ENCODE measurements at places on chromosomes 2 and 18. TPM values are rescaled to one million over a fixed set of nuclear protein-coding genes. Genes with fewer than 3 reads are reported as not detected.

Gene DNAJC5G
- total RNA-seq = not detected

Gene GKN2
- total RNA-seq = not detected

GRCh38 chr18:47321815-47322214 is 70.4 kb upstream of the SKOR2 start:
- no peaks in the 10 kb centered on the region for H3K36me3 ChIP-seq
- H3K4me1 ChIP-seq = no peaks in the 10 kb centered on the region
- H3K27ac ChIP-seq = no peak overlapping the region
- H3K27me3 ChIP-seq = peaks cover 3% of the 10 kb centered on the region

DNA sequence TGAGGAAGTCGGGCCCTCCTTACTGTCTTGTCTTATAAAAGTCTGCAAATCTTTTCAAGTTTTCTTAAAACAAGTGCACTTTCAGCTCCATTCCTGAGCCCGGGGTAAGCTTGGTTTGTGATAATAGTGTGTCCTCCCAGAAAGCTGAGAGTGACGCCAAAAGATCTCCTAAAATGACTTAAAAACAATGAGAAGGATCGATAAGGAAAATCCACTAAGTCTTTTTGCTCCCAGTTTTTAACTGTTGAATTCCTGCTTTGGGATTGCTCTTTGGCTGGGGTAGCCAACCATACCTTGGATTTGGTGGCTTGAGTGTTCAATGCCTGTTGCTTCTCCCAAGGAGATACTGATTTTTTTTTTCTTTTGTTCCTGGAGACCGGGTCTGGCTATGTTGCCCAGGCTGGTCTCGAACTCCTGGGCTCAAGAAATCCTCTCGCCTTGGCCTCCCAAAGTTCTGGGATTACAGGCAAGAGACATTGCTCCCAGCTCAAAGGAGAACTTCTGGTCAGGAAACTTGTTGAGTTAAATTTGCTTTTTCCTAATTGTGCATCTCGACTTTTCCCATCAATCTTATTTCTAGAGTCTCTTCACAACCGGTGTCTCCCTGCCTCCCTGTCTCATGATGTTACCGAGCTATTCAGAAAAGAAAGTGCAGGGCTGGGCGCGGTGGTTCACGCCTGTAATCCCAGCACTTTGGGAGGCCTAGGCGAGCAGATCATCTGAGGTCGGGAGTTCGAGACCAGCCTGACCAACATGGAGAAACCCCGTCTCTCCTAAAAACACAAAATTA is 3.0 kb downstream of the TGIF1 start:
- no peaks in the 10 kb centered on the region for H3K27me3 ChIP-seq
- peak overlapping the region; percentile 99 for H3K27ac ChIP-seq
- peaks cover 50% of the 10 kb centered on the region for H3K4me1 ChIP-seq
- no peaks in the 10 kb centered on the region for H3K36me3 ChIP-seq
- peak overlapping the region; percentile 56 for H3K4me3 ChIP-seq

- H3K4me1 ChIP-seq = peaks cover 4% of the 10 kb centered on the region
- H3K27ac ChIP-seq = no peak overlapping the region
- no peak overlapping the region for H3K4me3 ChIP-seq
- no peaks in the 10 kb centered on the region for H3K27me3 ChIP-seq
- DNase-seq = no peak
Observed at GRCh38 chr18:56803051-56803450, 151.9 kb downstream of the WDR7 start.

DNA sequence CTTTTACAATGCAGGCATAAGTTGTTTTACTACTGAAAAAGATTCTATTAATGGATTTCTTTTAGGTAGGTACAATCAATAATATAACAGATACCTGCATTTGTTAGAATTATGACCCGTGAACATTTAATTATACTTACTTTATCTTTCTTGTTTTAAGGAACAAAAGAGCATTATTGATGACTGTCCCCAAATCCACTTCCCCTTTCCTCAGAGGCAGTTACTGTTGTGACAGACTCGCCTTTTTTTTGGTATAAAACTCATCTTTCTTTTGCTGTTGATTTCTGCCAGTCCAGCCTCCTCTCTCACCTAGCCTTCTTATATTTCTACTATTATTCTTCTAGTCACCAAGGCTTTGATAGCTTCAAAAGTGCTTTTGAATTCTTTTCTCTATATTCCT is 12.1 kb downstream of the ACTR3 start:
- no peak for DNase-seq
- H3K27ac ChIP-seq = no peak overlapping the region
- no peaks in the 10 kb centered on the region for H3K27me3 ChIP-seq
- peaks cover 36% of the 10 kb centered on the region for H3K4me1 ChIP-seq
- no peak overlapping the region for H3K4me3 ChIP-seq

- H3K4me3 ChIP-seq = no peak overlapping the region
- DNase-seq = peak; percentile 60
- no peaks in the 10 kb centered on the region for H3K4me1 ChIP-seq
- H3K27ac ChIP-seq = no peak overlapping the region
- no peaks in the 10 kb centered on the region for H3K36me3 ChIP-seq
Observed at GRCh38 chr2:100730290-100730868, 89.6 kb upstream of the NPAS2 start.

DNA sequence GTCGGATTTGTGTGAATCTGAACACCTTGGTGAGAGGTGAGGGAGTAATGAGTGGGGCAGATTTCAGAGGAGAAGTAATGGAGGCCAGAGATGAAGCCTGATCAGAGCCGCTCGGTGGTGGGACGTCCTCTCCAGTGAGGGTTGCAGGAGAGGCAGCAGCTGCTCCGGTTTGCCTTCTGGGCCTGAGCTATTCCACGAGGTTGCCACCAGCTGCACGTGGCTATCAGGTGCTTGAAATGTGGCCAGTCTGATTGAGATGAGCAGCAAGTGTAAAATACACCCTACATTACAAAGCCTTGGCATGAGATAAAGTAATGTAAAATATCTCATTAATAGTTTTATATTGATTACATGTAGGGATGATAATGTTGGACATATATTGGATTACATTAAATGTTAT is 10.8 kb upstream of the EFHD1 start:
- no peak overlapping the region for H3K27ac ChIP-seq
- DNase-seq = no peak
- no peaks in the 10 kb centered on the region for H3K36me3 ChIP-seq

- H3K4me1 ChIP-seq = peaks cover 31% of the 10 kb centered on the region
- no peaks in the 10 kb centered on the region for H3K36me3 ChIP-seq
- no peaks in the 10 kb centered on the region for H3K27me3 ChIP-seq
- no peak overlapping the region for H3K4me3 ChIP-seq
- no peak overlapping the region for H3K27ac ChIP-seq
Observed at GRCh38 chr2:2848198-2848597, 517.1 kb upstream of the MYT1L start.

DNA sequence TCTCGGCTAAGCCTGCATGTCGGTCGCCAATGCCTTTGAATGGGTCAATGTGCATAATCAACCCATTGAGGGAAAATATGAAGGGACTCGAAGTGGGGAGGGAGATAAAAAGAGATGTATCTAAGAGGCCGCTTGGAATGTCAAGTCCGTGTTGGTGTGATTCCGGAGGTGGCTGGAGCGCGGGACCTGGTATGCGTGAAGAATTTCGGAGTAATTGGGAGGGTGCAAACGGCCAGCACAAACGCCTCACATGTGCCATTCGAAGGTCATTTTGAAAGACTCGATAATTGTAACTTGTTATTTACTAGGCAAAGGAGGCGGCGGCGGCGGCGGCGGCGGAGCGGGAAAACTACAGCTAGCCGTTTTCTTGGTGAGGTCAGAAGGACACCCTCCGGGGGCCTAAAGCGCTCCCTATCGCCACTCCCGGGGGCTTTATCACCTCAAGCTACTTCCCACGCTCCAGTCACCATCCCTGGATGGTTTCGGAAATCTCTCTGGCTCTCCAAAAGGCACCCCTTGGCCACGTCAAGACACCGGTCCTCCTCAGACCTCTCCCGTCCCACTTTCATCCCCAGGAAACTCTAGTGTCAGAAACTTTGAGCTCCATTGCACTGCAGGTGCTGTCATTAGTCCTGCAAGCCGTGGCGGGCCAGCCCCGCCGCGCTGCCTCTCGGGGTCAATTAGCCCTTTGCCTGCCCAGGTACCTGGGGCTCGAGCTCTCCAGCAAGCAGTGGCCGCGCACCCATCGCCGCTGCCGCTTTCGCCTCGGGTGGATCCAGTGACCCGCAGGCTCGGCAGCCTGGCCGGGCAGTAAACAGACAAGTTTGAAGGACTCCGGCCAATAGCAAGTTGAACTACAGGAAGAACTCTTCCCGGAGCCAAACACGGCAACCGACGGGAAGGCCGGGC is 1.5 kb downstream of the ERBB4 start:
- H3K4me3 ChIP-seq = peak overlapping the region; percentile 64
- H3K27ac ChIP-seq = no peak overlapping the region
- peak; percentile 45 for DNase-seq
- H3K4me1 ChIP-seq = peaks cover 19% of the 10 kb centered on the region
- H3K27me3 ChIP-seq = no peaks in the 10 kb centered on the region

Gene GRB14
- total RNA-seq = 27.5 TPM

- H3K4me1 ChIP-seq = peaks cover 27% of the 10 kb centered on the region
- H3K27ac ChIP-seq = peak overlapping the region; percentile 77
- H3K36me3 ChIP-seq = peaks cover 6% of the 10 kb centered on the region
- peak; percentile 66 for DNase-seq
Observed at GRCh38 chr2:100291152-100291970, 30.9 kb downstream of the LONRF2 start.

DNA sequence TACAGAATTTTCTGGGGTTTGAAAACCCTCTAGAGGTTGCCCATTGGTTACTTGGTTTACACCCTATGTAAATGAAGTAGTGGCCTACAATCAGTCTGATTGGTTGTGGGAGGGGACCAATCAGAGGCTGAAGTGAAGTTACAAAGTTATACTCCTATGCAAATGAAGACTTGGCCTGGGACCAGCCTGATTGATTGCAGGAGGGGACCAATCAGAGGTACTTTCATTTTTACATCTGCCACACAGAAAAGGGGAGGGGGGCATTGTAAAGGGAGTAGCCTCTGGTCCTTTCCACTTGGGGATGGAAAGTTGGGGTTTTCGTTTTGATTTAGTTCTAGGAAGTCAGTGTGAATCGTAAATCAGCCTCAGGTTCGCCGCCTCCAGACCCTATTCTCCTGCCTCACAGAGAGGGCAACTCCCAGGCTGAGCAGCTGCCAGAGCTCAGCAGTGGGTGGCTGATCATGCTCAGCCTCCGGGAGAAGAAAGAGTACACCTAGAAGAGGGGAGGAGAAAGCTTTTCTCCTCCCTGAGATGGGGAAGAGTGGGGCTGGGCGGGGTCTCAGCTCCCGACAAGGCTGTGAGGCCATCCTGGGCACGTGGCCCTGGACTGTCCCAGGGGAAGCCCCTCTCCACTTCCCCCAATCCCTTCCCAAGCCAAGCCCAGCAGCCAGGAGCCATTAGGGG is 372.5 kb downstream of the GALR1 start:
- no peak for DNase-seq
- H3K27me3 ChIP-seq = no peaks in the 10 kb centered on the region
- no peaks in the 10 kb centered on the region for H3K36me3 ChIP-seq
- H3K4me1 ChIP-seq = no peaks in the 10 kb centered on the region
- H3K27ac ChIP-seq = no peak overlapping the region

Gene PTH2R
- total RNA-seq = 0.78 TPM

DNA sequence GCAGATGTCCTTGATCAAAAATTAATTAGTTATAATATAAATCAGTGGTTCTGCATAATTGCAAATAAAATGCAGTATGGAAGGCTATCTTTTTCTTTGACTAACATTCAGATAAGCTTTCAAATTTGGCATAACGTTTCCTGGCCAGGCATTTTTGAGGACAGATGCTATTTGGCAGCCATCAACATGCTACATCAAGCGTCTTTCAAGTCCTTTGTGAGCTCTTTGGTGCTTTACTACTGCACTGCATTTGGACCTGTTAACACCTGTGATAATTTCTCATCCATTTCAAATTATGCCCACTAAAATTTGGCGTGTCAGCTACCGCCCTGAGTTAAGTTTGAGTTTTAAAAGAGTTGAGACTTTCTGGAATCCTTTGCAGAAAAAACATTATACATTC is 545.7 kb downstream of the STK39 start:
- no peaks in the 10 kb centered on the region for H3K4me1 ChIP-seq
- no peaks in the 10 kb centered on the region for H3K27me3 ChIP-seq
- H3K36me3 ChIP-seq = no peaks in the 10 kb centered on the region
- no peak overlapping the region for H3K4me3 ChIP-seq
- DNase-seq = no peak

DNA sequence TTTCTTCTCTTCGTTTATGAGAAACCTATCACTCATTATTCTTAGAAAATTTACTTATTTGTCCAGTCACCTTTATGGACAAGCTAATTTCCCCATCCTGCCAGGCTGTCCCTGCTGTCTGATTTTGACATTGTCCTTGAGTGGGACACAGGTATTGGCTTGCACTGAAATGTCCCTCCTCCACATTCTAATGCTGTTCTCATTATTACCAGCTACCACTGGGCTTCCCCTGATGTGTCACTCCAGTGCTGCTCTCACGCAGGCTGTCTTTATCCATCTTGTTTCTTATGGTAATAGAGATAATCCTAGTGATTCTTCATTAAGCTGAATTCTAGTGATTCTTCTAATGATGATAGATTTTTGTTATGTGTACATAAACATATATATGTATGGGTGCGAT is 48.1 kb upstream of the RBMS1 start:
- no peaks in the 10 kb centered on the region for H3K36me3 ChIP-seq
- DNase-seq = no peak

GRCh38 chr2:65018141-65018582 is 29.0 kb downstream of the SLC1A4 start:
- H3K36me3 ChIP-seq = peaks cover 17% of the 10 kb centered on the region
- DNase-seq = no peak
- H3K4me1 ChIP-seq = no peaks in the 10 kb centered on the region
- H3K4me3 ChIP-seq = no peak overlapping the region

Gene MEIS1
- total RNA-seq = 84.6 TPM

GRCh38 chr18:45050712-45051601 is 370.3 kb downstream of the SETBP1 start:
- no peaks in the 10 kb centered on the region for H3K36me3 ChIP-seq
- no peak overlapping the region for H3K4me3 ChIP-seq
- no peaks in the 10 kb centered on the region for H3K4me1 ChIP-seq
- no peak for DNase-seq
- H3K27me3 ChIP-seq = no peaks in the 10 kb centered on the region
- no peak overlapping the region for H3K27ac ChIP-seq

Gene TDRD15
- not detected for total RNA-seq

Gene AQP12A
- 29.6 TPM for total RNA-seq

DNA sequence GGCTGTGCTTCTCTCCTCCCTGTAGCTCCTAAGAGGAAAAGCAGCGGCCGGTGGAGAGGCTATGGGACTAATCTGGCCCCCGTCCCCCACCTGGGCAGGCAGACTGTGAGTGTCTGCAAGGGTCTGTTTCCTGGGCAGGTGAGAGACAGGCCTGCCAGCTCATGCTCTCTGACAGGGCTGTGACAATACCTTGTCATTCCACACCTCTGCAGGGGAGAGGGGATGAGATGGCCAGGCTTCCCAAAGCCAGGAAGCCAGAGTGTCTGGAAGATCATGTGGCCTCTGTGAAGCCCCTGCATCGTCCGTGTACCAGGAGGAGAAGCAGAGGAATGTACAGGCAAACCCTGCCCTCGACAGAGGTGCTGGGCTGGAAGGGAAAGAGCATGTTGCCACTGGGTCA is 142.5 kb upstream of the GATA6 start:
- no peak overlapping the region for H3K4me3 ChIP-seq
- H3K27ac ChIP-seq = peak overlapping the region; percentile 73
- H3K27me3 ChIP-seq = no peaks in the 10 kb centered on the region
- DNase-seq = no peak

GRCh38 chr2:146041274-146041910 is 1521.5 kb upstream of the ZEB2 start:
- H3K36me3 ChIP-seq = no peaks in the 10 kb centered on the region
- no peak overlapping the region for H3K27ac ChIP-seq
- H3K4me3 ChIP-seq = no peak overlapping the region
- H3K4me1 ChIP-seq = no peaks in the 10 kb centered on the region
- H3K27me3 ChIP-seq = no peaks in the 10 kb centered on the region
- no peak for DNase-seq

- H3K27me3 ChIP-seq = no peaks in the 10 kb centered on the region
- no peaks in the 10 kb centered on the region for H3K36me3 ChIP-seq
- peak; percentile 74 for DNase-seq
- peaks cover 61% of the 10 kb centered on the region for H3K4me1 ChIP-seq
- peak overlapping the region; percentile 84 for H3K4me3 ChIP-seq
Observed at GRCh38 chr2:84971510-84972206, 697 bp downstream of the KCMF1 start.
